ENCODE measurements at places on chromosomes 3 and 15. TPM values are rescaled to one million over a fixed set of nuclear protein-coding genes. Genes with fewer than 3 reads are reported as not detected.

DNA sequence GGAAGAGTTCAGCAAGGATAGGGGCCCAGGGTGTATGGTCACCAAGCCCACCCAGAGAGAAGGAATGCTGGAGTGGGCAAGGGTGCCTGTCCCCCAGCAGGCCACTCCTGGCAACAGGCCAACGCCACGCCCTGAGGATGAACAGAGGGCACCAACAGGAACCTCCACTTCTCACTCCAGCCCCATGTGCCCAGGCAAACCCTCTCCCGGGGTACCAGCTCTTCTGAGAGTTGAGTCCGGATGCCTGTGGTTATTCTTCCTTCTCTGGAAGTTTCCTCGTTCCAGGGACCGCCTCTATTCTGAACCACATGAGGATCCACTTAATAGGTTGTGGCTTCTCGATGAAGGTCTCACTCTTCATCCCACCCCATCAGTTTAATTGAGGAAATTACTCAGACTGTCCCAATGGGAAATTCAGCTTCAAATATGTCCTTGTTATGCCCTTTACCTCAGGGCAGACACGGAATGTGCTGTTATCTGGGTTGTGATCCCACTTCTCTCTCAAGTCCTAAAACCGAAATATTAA, 114.3 kb downstream of the LIPC start:
- no peak for DNase-seq

- DNase-seq: no peak
Measured at GRCh38 chr3:193879099-193879863, 256.7 kb upstream of the HES1 start.

- DNase-seq: no peak
Measured at GRCh38 chr3:40691452-40691861, 166.7 kb downstream of the ZNF621 start.

DNA sequence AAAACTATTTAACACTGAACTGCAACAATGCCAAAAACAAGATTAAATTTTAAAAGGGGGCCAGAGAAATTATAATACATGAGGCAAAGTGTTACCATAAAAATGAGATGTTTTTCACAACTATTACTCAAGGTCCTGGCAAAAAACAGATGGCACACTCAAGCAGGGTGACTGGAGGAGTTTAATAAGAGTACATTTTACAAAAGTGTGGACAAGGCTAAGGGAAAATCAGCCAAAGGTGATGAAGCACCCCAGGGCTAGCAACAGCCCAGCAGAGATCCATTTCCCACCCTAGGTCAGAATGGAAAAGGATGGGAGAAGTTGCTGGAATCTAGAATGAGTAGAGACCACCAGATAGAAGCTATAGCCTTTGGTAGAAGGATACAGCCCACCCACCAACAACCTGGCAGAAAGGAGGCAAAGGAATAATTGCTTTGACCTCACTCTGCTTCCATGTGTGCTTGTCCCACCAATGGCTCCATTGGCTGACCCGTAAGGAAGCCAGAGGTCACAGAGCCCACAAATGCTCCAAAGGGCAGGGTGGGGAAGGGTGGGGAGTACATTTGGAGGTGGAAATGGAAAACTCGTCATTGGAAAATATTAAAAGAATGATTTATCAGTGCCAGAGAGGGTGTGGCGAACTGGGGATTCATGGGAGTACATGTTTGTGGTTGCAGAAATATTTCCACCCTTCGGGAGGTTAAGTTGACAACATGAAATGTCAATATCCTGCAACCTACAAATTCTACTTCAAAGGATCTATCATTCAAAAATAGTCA, 161.0 kb upstream of the UBE2E2 start:
- DNase-seq: no peak

DNA sequence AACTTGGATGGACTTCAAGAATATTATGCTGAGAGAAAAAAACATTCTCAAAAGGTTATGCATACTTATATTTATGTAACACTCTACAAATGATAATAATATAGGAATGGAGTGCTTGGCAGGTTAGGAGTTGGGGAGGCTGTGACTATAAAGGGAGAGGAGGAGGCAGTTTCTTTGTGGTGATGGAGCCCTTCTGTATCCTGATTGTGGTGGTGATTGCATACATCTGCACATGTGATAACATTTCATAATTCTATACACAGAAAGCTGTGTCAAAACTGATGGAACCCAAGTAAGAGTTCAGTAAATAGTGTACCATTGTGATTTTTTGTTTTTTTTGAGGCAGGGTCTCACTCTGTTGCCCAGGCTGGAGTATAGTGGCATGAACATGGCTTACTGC, 31.7 kb upstream of the FAM3D start:
- DNase-seq: no peak

Gene CAND2
- total RNA-seq: 17.4 TPM

GRCh38 chr3:193997228-193998122, 138.5 kb upstream of the HES1 start:
- DNase-seq: no peak

- peak; percentile 75 for DNase-seq
Measured at GRCh38 chr3:155870945-155871745, 695 bp downstream of the GMPS start.

Gene CSPG5
- 1.5 TPM for total RNA-seq

- no peak for DNase-seq
Measured at GRCh38 chr3:115930922-115931321, 307.6 kb downstream of the GAP43 start.

All from H7 (cell line).